CMK (cell line): ENCODE measurements at places on chromosomes 4 and X.

DNA sequence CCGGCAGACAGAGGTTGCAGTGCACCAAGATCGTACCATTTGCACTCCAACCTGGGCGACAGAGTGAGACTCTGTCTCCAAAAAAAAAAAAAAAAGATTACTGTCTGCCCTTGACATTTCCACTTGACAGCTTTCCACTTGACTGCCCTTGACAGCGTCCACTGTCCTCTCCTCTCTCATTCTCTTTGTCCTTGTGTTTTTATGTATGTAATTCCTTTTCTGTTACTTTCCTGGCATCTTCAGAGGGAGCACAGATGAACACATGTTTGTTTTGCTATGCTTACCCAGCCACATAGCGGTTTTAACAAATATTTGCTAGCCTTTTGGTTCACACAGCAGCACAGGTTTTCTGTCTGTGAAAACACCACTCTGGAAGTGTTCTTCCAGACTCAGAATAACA, 26.2 kb downstream of the SYAP1 start:
- no peak for DNase-seq

DNA sequence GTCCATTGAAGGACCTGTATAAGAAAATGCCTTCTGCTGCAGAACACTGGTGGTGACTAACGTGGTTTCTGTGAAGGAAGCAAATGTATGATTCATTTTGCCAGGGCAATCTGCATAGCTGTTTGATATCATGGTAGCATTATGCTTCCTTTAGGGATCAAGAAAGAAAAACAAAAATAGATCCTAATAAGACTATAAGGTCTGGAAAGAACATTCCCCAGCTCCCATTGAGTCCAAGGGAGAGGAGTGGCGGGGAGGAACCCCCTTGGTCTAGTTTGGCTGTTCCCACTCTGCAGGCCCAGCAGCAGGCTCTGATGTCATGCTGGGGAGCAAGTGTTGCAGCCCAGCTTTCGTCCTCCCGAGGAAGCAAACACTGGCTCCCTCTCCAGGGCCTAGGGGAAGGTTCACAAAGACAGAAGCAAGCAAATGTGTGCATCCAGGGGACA, 154.5 kb upstream of the GALNT7 start:
- no peak for DNase-seq

DNA sequence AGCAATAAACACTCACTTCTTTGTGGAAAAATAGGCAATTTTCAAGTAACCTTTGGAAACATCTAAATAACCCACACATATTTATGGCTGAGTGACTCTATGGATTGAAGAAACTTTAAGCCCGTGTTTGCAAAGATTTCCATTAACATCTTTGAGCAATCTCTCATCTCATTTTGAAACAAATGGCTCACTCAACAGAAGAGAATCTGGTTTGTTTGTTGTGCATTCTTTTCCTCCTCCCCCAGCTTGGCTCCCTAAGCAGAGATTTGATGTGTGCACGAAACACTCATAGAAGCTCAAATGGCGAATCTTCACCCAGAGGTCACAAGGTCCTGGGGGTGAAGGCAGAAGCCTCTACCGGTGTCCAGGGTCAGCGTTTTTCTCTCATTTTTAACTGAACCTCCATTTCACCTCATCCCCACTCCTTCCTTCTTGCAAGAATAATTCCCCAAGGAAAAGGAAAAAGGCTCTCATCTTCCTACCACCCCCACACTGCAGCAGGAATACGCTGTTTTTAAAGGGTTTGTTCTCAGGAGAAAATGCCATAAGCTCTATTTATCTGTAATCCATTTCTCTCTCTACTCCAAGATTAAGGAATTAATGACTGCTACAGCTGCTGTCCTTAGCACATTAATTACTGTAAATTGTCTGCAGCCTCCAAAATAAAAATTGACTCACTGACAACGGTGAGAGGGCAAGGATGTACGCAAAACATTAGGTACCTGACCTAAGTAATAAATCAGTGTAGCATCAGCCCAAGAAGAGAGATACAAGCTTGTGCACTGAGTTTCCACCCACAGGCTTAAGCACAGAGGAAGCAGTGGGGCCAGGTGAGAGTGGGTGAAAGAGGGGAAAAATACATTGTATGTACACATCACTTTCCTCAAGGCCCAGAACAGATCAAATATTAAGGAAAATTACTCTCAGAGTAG, 307.6 kb upstream of the NOCT start:
- no peak for DNase-seq

- DNase-seq: no peak
Measured at GRCh38 chr4:158316264-158316663, 106.0 kb downstream of the TMEM144 start.

GRCh38 chr4:3205995-3206394, 43.0 kb upstream of the MSANTD1 start:
- no peak for DNase-seq

DNA sequence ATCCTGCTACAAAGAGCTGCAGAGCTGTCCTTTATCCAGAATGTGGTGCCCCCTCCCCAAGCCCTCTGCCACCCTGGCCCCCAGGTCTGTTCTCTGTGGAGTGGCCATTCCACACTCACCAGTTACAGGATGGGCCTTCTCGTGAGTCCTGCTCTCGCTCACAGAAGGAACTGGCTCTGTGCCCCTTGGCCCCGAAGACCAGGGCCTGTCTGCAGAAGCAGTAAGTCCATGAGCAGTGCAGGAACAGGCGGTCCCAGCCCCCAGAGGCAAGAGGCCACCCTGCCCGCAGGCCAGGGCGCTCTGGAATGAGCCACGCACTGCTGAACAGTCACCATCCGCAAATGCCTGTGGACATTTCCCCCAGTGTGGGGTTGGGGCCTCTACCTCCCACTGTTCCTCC, 92.2 kb downstream of the DCTD start:
- no peak for DNase-seq
